Activated effector memory CD4-positive, alpha-beta T cell treated with anti-CD3 and anti-CD28 coated beads, Interleukin-2, amount 50 U/mL, for 16 hours (primary cell): ENCODE measurements at places on chromosomes 7 and 10.

GRCh38 chr7:2956526-2957368, 86.9 kb downstream of the CARD11 start:
- DNase-seq, result peak; percentile 78

- DNase-seq, result no peak
These were observed 4.8 kb downstream of the GSTO1 start for GRCh38 chr10:104259456-104259855.

DNA sequence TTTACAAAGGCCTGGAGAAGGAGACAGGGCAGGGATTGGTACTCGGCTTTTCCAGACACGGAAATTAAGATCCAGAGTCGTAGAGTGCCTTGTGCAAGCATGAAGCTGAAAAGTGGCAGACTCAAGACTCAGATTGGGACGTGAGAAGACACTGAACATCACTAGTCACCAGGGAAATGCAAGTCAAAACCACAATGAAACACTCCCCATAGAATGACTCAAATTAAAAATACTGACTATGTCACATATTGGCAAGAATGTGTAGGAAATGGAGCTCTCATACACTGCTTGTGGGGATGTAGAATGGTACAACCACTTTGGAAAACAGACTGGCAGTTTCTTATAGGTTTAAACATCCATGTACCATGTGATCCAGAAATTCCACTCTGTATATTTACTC, 472.0 kb downstream of the RPS24 start:
- no peak for DNase-seq

DNA sequence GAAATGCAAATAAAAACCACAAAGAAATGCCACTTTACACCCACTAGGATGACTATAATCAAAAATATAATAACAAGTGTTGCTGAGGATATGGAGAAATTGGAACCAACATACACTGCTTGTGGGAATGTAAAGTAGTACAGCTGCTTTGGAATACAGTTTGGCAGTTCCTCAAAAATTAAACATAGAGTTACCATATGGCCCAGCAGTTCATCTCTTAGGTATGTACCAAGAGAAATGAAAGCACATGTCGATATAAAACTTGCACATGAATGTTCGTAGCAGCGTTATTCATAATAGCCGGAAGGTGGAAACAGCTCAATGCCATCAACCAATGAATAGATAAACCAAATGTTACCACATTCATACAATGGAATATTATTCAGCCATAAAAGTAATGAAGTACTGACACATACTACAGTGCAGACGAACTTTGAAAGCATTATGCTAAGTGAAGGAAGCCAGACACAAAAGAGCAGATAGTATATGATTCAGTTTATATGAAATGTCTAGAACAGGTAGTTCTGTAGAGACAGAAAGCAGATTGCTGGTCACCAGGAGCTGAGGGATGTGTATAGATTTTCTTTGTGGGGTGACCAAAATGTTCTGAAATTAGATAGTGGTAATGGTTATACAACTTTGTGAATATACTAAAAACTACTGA, 12.4 kb downstream of the BCAP29 start:
- DNase-seq, result no peak

GRCh38 chr10:104641937-104642657, 1.0 kb downstream of the SORCS3 start:
- no peak for DNase-seq

DNA sequence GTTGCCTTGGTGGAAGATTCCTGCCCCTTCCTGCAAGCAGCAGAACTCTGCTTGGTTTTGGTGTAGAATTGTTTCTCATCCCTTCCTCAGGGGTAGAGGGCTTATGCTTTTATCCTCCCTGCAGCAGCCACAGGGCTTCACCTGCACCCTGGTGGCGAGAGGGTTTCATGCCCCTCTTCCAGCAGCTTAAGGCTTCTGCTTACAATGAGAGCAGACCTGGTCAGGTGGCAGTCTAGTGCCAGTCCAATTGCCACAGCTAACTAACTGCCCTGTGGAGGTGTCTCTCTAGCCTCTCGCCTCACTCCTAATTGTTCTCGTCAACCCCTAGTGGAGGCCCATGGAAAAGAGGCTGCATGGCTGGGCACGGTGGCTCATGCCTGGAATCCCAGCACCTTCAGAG, 19.3 kb downstream of the ACBD7 start:
- no peak for DNase-seq

DNA sequence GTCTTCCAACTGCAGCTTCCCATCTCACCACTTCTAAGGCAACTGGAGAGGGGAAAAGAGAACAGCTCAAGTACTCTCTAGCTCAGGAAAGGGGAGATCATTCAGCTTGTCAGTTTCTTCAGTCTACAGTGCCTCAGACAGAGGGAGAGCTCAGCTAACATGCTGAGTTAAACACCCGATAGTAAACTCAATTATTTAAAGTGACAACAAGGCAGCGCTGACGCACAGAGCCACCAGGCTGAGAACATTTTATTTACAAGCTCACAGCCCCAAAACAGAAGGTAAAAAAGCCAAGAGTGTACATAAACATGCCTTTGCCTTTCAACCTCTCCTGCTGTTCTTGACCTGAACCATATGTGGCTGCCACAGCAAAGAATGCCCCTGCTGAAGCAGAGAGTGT, 10.1 kb upstream of the CUZD1 start:
- no peak for DNase-seq

DNA sequence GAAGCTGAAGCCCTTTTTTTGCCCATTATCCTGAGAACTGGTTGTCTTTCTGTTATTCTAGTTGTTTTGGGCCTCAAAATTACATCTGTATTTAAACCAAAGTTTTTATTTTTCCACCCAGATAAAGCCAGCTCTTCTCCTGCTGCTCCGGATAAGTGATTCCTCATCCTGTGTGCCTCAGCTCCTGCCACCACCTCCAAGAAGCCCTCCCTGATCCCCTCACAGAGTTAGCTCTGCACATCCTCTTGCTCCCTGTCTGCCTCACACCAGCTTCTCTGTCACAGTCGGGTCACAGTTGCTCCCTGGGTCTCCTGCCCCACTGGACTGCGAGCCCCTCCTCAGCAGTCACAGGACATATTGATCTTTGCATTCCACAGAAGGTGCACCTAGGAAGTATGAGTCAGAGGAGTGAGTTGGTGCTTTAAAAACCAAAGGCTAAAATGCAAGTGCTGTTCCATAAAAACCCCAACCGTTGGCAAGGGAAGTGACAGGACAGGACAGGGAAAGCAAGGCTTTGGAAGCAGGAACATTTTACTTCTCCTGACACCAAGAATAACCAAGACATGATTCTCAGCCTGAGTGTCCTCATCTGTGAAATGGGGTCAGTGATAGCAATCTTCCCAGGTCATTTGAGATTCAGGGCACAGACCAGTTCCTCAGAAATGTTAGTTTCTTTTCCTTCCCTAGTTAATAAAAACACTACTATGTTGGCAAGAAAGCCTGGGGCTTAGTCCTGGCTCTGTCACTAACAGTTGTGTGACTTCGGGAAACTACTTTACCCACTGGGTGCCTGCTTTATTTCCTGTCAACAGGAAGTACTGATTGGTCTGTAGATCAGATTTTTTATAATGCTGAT, 36.5 kb upstream of the EEPD1 start:
- no peak for DNase-seq

DNA sequence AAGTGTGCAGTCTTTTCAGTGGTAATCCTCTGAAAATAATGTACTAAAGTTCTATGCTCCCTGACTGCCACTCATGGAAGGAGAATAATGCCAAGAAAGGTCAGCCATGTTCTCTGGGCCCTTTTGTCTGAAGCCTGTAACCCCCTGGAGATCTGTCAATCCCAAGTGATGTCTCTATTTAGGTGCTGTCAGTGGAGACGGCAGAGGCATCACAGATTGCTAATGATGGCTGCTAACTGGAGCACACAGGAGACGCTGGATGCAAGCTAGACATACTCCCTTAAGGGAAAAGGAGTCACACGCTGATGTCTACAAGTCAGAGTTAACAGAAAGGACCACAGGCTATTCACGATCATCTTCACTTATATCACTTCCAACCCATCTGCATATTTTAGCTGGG, 118.8 kb downstream of the RSU1 start:
- DNase-seq, result no peak

GRCh38 chr10:105797234-105797890, 1156.3 kb downstream of the SORCS3 start:
- no peak for DNase-seq

GRCh38 chr7:18828994-18829857, 288.2 kb downstream of the TWIST1 start:
- no peak for DNase-seq

DNA sequence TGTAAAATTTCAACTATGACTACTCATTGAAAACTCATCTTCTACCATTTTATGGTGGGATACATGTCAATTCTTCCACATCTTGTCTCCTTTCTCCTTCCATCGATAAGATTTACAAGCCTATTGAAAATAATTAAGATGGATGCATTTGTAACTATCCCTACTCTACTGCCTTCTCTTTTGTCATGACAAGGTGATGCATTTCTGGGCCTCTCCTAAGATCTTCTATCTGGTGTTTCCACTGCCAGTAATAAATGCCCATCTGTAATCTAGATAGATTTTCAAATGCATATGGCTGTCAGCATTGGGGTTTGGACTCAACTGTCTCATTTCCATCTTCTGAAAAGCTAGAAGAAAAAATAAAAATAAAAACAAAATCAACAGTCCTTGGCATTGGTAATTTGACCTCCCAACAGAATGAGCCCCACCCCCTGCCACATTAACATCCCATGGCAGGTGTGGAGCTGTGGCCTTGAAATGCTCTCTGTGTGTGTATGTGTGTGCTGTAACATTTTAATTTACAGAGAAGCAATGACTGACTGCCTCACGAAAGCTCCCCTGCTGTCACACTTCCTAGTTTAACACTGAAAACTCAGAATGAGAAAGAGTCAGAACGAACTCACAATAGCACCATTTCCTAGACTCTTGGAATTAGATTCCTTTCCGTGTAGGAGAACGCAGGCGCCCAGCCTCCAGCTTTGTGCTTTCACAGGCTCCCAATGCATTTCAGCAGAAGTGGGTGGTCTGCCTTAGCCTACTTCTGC, 74.2 kb downstream of the RHOBTB1 start:
- no peak for DNase-seq

DNA sequence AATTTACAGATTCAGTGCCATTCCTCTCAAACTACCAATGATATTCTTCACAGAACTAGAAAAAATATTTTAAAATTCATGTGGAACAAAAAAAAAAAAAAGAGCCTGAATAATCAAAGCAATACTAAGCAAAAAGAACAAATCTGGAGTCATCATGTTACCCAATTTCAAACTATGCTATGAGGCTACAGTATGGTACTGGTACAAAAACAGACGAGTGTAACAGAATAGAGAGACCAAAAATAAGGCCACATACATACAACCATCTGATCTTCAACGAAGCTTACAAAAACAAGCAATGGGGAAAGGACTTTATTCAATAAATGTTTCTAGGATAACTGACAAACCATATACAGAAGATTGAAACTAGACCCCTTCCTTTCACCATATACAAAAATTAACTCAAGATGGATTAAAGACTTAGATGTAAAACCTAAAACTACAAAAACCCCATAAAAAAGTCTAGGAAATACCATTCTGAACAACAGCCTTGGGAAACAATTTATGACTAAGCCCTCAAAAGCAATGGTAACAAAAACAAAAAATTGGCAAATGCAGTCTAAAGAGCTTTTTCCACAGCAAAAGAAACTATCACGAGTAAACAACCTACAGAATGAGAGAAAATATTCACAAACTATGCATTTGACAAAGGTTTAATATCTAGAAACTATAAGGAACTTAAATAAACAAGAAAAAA, 207.7 kb downstream of the PTN start:
- no peak for DNase-seq

- no peak for DNase-seq
These were observed 239.5 kb downstream of the KIAA1217 start for GRCh38 chr10:24448351-24448999.

GRCh38 chr7:101718363-101719122, 89.4 kb upstream of the MYL10 start:
- DNase-seq, result no peak

DNA sequence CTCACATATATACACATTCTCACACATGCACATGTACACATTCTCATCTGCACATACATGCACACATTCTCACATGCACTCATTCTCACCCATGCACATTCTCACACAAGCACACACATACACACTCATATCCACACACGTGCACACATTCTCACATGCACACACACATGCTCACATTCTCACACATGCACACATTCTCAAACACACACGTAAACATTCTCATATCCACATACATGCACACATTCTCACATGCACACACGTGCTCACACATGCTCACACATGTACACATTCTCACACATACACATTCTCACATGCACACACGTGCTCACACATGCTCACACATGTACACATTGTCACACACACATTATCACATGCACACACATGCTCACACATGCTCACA, 260.6 kb downstream of the PTPRN2 start:
- DNase-seq, result no peak

DNA sequence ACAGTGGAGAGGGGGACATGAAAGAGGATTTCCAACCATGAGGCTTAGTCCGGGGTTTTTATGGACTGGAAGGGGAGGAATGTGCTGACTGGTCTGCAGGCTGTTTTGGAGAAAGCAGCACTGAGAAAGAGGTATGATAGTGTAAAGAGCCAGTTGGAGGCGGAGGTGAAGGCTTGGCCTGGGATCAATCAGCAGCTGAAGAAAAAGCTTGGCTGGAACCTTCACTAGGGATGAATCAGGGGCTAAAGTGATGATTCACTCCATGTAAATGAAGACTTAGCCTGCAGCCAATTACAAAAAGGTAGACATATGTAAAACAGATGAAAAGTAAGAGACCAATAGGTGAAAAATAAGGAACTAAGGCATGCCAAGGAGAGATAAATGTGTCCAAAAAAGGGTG, 1382.6 kb downstream of the GATA3 start:
- DNase-seq, result no peak

DNA sequence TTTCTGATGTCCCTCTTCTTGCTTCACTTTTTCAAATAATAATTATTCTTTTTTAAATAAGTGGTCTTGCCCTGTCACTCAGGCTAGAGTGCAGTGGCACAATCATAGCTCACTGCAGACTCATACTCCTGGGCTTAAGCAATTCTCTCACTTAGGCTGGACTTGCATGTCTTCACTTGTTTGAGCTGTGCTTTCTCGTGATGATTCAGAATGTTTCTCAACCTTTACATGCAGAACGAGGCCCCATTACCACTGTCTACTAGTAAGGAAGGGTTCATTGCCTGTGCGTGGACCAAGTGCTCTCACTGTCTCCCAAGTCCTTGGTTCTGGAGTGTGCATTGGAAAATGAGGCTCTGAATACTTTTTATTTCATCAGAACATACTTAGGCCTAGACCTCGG, 468.6 kb upstream of the COBL start:
- DNase-seq, result no peak

- DNase-seq, result no peak
These were observed at the start of gene PAX4 for GRCh38 chr7:127618042-127618441. TSS of gene PAX4 (minus strand) at chr7:127618142. CDS start at chr7:127615928, 2,214 bp downstream.

DNA sequence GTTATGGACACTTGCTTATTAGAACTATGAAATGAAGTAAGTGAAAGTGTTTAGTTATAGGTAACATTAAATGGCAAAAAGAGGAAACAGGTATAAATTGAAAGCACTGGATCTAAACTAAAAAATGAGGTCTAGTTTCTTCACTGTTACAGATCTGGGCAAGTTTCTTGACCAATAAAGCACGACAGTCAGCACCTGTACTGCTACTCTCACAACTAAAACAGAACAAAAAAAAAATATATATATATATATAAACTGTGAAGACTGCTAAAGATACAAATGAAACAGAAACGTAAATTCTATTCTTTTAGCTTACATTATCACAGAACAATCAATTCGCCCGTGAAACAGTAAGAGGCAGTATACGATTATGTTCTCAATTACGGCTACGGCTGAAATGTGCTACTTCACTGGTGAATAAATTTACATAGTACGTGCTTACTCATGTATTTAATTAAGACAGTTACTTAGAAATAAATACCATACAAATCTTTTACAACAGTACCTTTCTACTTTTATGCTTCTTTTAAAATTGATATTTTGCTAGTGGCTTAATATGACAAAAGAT, 4.2 kb downstream of the AHR start:
- no peak for DNase-seq
